Activated CD4-positive, alpha-beta T cell treated with anti-CD3 and anti-CD28 coated beads, Interleukin-10, Interleukin-2, amounts not matched to agents 100 ng/mL and 50 ng/mL, durations not matched to agents 16 hours and 8 hours (primary cell): ENCODE measurements at places on chromosomes 12 and 14.

DNA sequence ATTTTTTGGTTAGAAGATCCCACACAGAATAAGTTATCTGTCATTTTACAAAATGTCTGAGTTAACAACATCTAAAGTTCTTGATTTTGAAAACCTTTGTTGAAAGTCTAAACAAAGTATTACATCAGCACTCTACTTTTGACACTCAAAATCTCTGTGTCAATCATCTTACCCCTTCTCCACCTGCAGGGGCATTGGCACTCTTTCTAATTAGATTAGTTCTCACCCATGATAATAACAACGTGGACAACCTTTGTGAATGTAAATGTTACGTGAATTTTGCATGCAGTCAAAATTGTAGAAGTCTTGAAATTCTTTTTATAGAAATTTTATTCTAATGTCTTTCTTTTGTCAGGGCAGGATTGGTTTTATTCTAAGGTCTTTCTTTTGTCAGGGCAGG is 33.5 kb upstream of the PPFIA2 start:
- no peak for DNase-seq

DNA sequence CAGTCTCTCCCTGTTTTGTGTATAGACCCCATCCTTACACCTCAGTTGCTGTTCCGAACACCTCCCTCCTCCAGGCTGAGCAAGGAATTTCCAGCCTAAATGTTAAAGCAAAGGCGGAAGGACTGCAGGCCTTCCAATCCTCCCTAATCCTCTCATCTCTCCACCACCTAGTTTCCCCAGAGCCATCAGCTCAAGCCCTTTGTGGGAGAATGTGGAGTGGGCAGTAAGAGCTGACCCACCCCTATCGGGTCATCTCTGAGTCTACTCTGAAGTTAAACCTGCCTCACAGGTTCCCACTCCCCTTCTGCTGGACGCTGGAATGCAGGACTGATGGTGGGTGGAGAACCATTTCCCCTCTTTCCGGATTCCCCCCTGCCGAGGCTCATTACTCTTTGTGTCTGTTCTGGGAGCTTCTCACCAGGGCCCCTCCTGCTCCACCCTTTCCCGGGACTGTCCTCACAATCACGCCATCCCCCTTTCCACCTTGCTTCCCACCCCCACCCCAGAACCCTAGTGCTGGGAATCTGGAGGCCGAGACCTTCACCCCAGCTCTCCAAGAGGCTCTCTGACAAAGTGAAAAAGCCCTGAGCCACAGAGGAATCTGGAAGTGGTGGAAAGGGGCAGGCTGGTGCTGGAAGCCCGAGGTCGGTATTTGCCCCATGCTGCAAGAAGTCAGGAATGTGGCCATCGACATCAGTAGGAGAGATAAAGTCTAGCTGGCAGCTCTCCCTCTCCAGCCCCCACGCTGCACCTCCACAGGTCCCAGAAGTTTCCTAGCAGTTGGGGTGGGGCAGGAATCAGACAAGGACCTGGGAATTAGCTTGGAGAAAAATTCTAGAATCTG is 3.3 kb upstream of the KRT18 start:
- no peak for DNase-seq

- no peak for DNase-seq
Measured at GRCh38 chr12:774051-774614, 21.8 kb downstream of the WNK1 start.

DNA sequence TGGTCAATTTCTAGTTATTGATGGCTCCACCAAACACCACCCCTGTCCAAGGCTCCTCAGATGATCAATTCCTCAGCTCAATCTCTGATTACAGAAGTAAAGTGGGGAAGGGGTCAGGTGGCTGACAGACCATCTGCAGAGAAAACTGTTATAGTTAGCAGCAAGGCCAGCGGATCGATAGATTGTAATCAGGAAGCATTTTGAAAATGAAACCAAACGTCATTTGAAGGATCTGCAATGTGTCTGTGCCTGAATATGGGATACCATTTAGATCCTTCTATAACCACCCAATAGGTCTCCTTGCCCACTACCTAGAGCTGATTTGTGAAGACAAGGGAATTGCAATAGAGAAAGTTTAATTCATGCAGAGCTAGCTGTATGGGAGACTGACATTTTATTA is 11.6 kb downstream of the HCAR2 start:
- no peak for DNase-seq

DNA sequence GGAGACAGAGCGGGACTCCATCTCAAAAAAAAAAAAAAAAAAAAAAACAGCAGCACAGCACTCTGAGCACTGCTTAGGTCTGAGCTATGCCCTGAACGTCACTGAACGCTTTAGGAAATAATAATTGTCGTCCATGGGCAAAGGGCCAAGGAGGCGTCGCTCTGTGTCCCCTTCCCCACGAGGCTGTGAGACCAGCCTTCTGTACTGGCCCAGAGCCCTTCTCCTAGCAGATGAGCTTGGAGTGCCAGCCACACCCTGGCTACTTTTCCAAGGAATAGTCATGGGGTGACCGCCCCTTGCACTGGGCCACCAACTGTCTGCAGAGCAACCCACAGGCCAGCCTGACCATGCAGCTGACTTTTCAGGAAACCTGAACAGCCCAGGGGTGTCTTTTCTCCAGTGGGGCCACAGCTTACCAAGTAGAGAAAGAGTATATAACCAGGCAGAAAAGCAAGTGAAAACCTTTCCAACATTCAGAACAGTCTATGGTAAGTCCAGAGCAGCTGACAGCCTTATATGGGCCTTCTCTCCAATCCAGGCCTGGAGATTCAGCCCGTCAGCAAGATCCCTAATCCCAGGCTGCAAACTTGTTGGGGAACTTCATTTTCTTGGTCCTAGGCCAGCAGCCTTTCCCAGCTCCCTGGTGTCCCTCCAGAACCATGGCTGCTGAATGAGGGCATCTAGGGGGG is 28.5 kb downstream of the CD9 start:
- no peak for DNase-seq

DNA sequence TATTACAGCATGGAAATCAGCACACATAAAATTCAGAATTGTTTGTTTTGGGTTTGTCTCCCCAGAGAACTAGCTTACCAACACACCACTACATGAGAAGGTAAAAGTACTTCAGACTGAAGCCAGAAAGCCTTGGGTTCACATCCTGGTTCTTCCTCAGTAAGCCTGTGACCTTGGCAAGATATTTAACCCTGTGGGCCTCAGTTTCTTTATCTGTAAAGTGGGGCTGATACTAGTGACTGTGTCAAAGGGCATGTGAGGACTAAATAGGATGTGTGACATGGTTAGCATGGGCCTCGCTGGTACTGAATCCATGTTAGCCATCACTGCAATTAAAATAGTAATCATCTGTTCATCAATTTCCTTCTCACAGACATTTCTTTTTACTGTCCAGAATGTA is 366.1 kb downstream of the MED13L start:
- DNase-seq: no peak

GRCh38 chr12:119949594-119949993 is 39.4 kb upstream of the BICDL1 start:
- no peak for DNase-seq

- no peak for DNase-seq
Measured at GRCh38 chr14:97916669-97917568, 1119.7 kb downstream of the VRK1 start.

- no peak for DNase-seq
Measured at GRCh38 chr12:29796823-29797263, 13.1 kb upstream of the TMTC1 start.

GRCh38 chr12:70449753-70450341 is 83.8 kb downstream of the KCNMB4 start:
- DNase-seq: no peak

DNA sequence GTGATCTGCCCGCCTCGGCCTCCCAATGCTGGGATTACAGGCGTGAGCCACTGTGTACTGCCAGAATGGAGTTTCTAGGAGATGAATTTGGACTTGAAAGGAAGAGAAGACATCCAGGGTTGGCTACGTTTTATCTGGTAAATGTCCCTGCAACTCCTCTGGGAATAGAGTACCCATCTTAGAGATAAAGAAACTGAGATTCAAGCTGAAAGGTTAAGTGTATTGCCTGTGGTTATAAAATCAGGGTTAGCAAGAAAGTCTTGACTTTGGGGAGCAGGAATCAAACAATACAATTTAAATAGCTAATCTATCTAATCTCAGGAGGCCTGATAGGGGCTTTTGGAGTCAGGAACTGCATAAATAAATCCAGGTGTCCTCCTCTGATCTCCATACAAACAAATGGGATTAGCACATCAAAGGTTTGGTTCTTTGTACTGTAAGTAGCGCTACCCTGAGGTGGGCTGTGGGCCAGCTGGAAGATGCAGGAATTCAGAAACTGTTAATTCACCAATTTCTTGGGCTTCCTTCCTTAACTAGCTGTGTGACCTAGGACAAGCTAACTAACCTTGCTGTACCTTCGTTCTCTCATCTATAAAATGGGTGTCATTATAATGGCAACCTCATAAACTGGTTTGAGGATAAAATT is 45.1 kb downstream of the TBX3 start:
- DNase-seq: no peak

GRCh38 chr14:77722301-77722700 is 14.4 kb downstream of the SLIRP start:
- no peak for DNase-seq

- DNase-seq: no peak
Measured at GRCh38 chr12:90124289-90124688, 415.7 kb upstream of the ATP2B1 start.

GRCh38 chr12:123721245-123721644 is 9.1 kb downstream of the ATP6V0A2 start:
- no peak for DNase-seq

DNA sequence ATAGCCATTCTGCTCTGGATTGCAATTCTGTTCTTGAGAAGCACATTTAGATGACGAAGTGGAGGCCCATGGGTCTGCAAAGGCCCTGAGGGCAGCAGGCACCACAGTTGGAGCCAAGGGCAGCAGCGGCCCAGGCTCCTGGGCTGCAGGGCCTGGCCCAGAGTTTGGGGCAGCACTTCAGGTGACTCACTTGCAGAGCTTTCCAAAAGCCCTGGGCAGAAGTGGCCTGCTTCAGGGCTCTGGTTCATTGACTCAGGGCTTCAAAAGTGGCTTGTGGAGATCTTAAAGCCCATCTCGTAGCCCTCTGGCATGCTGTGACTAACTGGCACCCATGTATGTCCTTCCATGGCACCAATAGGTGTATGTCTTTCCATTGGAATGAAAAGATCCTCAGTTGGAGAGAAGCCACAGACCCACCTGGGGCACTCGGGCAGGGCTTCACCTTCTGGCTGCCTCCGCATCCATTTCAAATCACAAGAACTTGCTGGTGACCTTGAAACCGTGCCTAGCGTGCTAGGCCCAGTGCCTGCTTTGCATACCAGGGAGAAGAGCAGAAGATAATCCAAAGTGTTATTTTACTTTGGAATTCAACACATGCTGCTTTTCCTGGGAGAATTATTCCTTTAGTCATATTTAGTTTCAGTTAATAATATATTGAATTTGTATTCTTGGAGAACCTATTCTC is 106.7 kb downstream of the PRMT8 start:
- no peak for DNase-seq

DNA sequence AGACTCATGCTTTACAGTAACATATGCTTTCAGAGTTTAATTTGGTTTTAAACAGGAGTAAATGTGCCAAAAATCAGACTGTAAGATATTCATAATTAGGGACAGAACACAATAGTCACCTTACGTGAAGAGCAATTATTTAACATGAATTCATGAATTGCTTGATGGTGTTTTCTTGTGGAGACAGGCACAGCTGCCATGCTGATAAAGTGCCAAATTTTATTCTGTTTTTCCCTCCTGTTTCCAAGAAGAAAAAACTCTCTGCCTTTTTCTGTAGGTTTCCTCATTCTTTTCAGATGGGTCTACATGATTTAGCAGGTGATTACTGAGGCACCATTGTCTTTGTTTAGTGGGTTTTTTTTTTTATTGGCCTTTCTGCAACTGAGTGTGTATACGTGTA is 80.1 kb downstream of the C12orf42 start:
- no peak for DNase-seq

GRCh38 chr12:113208041-113208934 is 13.0 kb upstream of the TPCN1 start:
- peak; percentile 88 for DNase-seq

GRCh38 chr14:73460691-73461127 is 2.4 kb upstream of the NUMB start:
- DNase-seq: no peak

DNA sequence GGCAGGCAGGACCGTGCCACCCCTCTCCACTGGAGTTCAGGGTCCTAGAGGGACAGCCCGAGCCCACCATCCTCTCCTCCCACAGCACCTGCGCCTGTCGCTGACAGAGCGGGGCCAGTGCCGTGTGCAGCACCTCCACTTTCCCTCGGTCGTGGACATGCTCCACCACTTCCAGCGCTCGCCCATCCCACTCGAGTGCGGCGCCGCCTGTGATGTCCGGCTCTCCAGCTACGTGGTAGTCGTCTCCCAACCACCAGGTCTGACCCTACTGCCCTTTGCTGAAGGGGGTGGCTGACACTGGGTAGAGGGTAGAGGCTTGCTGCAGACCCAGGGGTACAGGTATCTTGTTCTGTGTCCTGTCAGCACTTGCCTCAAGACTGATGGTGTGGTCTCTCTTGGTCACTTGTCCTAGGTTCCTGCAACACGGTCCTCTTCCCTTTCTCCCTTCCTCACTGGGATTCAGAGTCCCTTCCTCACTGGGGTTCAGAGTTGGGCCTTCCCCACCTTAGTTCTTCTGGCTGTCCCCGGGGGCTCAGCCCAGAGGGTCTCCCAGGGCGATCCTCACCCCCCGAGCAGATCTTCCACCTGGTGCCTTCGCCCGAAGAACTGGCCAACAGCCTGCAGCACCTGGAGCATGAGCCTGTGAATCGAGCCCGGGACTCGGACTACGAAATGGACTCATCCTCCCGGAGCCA is 42.0 kb downstream of the SH2B3 start:
- no peak for DNase-seq

- no peak for DNase-seq
Measured at GRCh38 chr14:77099425-77100167, 1.5 kb downstream of the CIPC start.

DNA sequence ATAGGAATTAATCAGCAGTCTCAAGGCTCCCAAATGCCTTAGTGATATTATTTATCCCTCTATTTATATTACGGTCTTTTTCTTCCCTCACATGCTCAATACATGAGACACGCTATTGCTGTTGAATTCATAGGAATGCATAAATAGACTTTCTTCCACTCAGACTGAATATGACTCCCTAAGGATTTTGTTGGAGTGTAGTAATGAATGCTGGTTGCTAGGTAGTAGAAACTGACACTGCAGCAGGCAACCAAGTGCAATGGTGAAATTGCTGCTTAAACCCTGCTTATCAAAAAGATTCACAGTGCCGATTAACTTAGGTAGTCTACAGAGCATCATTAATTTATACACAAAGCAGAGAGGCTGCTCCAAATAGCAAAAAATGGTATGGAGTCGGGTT is 168.2 kb downstream of the KCNC2 start:
- no peak for DNase-seq
